T1000 (cell line): ENCODE measurements at places on chromosomes 7 and 10.

DNA sequence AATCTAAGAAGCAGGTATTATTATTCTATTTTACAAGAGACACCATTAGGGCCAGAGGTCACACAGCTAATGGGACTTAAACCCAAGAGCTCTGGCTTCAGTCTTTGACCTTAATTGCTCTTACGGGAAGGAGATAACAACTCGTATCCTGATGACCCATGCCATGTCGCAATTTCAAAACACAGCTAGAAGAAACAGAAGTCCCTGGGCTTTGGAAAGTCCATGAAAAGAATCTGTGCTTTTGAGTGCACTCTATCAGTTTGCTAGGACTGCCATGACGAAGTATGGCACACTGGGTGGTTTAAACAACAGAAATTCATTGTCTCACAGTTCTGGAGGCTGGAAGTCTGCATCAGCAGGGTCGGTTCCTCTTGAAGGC lies 247.8 kb upstream of the AOAH start:
- DNase-seq, result no peak

DNA sequence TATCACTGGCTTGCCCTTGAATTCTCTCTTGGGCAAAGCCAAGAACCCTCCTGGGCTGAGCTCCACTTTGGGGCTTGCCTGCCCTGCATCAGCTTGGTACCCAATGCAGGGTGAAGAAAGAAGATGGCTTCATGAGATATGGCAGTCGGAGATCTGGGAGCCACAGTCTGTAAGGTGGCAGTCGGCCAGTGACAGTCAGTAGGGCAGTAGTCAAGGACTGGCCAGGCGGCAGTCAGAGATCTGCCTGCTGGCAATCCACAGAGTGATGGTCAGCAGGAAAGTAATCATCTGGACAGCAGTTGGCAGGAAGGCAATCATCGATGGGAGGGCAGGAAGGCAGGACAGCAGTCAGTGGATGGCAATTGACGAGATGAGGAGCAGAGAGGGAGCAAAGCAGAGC lies 32.6 kb upstream of the CNNM1 start:
- no peak for DNase-seq

- no peak for DNase-seq
Measured at GRCh38 chr10:3563298-3563697, 221.7 kb downstream of the KLF6 start.

GRCh38 chr10:67519434-67519833 lies 176.6 kb downstream of the CTNNA3 start:
- no peak for DNase-seq

DNA sequence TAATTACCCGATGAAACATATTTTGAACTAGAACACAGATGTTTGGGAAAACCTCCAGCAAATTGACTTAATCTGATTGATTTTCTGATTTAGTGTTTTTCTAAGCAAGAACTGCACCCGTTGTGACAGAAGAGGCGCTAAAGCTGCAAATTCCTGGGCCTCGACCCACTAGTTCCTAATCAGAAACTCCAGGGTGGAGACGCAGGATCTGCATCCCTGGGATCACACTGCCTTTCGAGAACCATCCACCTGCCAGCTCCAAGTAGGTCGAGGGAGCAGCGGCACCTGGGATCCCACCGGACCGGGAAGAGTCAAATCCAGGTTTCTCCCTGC lies 136.8 kb upstream of the CDCA7L start:
- no peak for DNase-seq

DNA sequence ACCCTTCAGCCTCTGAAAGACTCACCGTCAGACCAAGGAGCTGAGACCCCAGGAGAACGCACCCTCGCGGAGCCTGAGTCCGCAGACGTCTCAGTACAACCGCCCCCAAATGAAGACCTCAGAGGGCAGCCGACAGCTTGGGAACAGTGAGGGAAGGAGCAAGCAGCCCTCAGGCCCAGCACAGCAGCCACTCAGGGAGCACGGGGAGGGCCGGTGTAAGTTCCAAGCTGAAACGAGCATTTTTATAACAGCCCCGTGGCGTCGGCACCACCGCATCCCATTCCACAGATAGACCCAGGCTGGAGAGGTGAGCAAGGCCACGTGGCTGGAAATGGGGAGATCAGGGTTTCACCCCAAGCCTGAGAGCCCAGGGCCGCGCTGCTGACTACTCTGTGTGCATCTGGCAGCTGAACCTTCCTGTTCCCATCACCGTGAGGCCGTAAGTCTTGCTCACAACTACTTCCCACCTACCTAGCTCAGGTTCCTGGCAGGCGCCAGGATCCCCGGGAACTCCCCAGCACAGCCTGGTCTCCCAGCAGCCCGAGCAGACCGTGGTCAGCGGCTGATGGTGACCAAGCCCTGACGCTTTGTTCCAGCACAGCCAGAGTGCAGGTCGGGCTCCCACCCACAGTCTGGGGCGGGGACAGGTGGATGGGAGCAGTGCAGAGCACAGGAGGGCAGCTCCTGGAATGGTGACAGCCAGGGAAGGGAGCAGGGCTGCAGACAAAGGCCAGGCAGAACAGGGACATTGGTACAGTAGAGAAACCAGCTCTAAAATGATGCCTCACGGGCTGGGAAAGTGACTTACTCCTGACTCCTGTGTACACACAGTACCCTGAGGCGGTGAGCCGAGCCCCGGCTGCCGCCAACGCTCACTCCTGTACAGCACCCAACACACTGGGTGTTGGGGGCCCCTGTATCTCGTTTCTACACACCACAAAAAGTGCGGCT lies 6.1 kb upstream of the NOM1 start:
- DNase-seq, result no peak

- no peak for DNase-seq
Measured at GRCh38 chr7:7740037-7740355, 21.6 kb upstream of the RPA3 start.

- no peak for DNase-seq
Measured at GRCh38 chr10:43344051-43344450, 27.4 kb upstream of the FXYD4 start.

- DNase-seq, result no peak
Measured at GRCh38 chr7:112708236-112708635, 82.0 kb downstream of the TMEM168 start.

DNA sequence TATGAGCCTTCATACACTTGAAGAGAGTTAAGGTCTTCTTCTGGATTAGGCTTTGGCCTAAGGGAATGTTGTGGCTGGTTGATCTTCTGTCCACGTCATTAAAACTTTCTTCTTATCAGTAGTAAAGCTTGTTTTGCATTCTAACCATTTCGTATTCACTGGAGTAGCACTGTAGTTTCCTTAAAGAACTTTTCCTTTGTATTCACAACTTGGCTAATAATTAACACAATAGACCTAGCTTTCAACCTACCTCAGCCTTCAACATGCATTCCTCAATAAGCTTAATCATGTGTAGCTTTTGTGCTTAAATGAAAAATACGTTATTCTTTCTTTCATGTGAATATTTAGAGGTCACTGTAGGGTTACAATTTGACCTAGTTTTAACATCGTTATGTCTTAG lies 42.8 kb downstream of the AKR1C8 start:
- no peak for DNase-seq

DNA sequence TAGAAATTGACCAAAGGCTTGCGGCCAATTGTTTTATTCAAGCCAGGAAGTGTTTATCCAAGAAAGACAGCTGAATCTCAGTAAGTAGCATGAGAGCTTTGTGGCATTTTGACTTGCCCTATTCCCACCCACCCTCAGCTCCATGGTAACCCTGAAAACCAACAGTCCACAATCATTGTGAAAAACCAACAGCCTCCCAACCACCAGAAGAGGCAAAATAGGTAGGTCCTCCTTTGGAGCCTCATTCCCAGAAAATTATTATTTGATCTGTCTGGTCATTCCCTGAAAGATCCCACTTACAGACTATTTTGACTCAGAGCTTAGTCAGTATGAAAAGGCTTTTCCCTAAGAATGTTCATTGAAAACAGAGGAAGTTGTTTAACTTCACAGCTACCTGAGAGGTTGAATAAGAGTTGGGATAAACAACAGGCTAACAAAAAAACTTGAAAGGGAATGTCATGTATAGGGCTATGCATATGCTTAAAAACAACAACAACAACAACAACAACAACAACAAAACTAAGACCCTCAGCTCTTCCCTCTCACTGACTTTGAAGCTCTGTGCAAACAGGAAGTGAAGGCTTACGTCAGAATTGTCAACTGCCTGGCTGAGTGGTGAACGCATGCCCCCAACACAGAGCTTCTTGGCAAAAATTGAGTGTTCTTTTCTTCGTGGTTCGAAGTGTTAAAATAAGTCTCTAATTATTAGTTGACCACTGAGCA lies 11.2 kb downstream of the KPNA7 start:
- no peak for DNase-seq

DNA sequence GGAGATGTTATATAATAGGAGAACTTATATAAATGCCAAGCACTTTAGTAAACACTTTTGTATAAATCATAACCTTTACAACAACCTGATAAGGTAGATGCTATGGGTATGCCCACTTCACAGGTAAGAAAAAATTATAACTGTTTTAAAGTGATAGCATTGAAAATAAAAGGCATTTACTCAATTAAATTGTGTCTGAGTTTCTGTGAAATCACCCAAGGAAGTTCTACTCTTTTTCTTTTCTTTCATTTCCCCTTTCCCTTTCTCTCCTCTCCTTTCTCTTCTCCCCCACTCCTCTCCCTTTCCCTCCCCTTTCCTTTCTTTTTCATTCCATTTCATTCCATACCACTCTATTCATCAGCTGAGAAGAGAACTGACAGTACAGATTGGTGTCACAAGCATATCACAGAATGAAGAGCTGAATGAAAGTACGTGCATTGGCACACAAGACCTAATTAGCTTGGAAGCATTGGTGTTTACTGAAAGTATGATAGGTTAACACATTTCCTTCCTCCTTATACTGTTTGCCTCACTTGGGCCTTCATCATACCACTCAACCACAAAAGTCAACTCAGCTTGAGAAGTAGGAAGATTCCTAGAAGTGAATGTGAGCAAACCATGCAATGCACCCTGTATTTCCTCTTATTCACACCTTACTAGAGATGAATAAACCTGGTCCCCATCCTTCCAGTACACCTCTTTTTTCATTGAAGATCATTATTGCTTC lies 117.9 kb upstream of the AGR3 start:
- DNase-seq, result no peak

- no peak for DNase-seq
Measured at GRCh38 chr7:44375236-44375699, 49.9 kb upstream of the CAMK2B start.

GRCh38 chr10:2529945-2530344 lies 537.4 kb upstream of the PFKP start:
- DNase-seq, result no peak

DNA sequence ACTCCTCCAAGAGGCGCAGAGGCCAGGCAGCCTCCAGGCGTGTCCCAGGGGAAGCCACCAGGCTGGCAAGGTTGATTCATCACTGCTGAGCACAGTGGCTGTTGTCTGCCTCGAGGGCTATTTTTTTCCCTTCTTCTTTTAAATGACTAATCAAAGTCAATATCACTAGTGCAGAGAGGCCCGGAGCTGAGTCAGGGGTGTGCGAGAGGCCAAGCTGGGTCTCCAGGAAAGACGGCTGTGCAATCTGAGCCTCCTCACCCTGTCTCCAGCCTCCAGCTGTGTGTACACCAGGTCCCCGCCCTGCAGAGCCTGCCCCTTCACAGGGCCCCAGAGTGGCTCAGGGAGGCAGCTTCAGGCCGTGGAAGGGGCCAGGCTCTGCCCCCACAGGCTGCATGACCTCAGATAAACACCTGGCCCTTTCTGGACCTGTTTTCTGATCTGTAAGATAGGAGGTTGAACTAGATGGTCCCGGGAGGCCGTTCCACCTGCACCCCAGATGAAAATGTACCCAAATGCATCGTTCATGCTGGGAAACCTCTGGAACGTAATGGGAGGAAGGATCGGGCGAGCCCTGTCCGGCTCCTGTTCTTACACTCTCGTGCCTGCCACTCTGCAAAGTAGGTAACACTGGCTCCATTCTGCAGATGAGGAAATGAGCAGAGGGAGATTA lies 3.7 kb downstream of the STX1A start:
- peak; percentile 86 for DNase-seq

- no peak for DNase-seq
Measured at GRCh38 chr7:132652507-132652906, 76.2 kb upstream of the PLXNA4 start.

GRCh38 chr10:114294549-114294948 lies 55.5 kb downstream of the VWA2 start:
- no peak for DNase-seq

DNA sequence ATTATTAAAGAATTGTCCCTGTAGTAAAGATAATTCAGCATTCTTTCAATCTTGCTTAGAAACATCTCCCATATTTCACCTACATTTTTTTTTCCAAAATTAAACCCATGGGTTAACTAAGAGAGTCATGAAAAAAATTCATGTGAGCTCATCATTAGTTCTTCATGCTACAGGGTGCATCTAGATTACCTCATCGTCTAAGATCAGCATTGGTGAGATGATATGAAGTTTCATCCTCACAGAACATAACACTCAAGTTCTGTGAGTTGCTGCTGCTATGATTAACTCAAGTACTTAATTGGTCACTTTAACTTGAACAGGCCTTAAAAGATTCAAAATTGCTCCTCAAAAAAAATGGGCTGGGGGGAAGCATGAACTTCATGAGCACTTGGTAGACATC lies 50.0 kb downstream of the RAB11FIP2 start:
- no peak for DNase-seq

- no peak for DNase-seq
Measured at GRCh38 chr10:133251388-133252222, 13.9 kb downstream of the VENTX start.

DNA sequence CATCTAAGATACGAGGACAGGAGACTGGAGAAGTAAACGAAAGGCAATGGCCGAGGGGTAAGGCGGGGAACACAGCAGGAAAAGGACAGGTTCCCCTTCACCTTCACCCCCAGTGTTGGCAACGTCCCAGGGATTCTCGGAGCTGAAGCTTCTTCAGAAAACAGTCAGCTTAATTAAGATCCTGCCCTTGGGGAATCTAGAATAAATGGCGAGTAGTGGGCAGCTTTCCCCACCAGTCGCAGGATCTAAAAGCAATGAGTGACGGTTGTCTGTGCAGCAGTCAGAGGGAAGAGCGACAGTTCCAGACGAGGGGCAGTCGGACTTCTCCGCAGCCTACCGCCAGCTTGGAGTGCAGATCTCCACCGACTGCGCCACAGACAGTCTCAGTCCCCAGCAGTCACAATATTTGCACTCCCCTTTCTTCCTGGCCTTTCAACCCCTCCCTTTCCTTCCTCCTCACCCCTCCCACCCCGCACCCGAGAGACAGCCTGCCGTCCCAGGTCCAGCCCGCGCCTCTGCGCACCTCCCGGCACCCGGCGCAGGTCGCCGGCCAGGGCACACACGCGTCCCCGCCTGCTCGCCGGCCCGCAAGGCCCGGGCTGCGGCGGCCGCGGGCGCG lies 10.9 kb upstream of the SP8 start:
- no peak for DNase-seq
